Stimulated activated CD4-positive, alpha-beta T cell treated with anti-CD3 and anti-CD28 coated beads, Interleukin-15, amount 100 ng/mL, for 48 hours (primary cell): ENCODE measurements at places on chromosomes 3 and 15.

DNA sequence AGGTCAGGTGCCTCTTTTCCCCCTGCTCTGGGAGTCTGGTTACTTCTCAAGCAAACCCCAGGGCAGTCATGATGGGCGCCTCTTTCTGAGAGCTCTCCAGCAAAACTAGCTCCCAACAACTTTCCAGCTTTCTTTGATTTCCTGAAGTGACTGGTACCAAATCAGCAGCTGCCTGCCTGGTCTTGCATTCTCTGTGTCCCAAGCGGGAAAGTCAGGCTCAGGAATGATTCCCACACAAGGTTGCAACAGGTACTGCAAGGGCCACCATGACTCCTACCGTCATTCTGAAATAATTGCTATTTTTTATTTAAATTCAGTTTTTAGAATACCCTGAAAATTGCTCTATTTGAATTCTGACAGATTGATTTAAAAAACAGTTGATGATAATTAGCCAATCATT is 658.7 kb downstream of the SQOR start:
- no peak for DNase-seq

GRCh38 chr3:74842649-74843048 is 228.2 kb upstream of the CNTN3 start:
- DNase-seq, result no peak

GRCh38 chr3:177329854-177330253 is 132.6 kb upstream of the TBL1XR1 start:
- no peak for DNase-seq

DNA sequence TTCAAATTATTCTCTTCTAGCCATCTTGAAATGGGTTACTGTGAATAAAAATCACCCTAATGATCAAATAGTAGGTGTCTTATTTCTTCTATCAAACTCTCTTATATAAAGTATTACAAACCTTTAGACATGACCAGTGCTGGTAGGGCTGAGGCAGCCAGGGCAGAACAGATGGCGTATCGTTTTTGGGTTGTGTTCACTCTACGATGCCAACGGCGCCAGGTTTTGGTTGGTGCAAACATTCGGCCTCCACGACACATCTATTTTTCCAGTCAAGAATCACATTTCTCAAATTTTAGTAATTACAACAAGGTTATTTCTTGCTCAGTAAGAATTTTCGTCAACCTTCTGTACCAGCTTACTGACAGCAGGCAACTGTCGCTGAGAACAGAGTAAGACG is 2.2 kb downstream of the RPL4 start:
- no peak for DNase-seq

GRCh38 chr3:48410205-48411040 is 19.5 kb downstream of the PLXNB1 start:
- no peak for DNase-seq

DNA sequence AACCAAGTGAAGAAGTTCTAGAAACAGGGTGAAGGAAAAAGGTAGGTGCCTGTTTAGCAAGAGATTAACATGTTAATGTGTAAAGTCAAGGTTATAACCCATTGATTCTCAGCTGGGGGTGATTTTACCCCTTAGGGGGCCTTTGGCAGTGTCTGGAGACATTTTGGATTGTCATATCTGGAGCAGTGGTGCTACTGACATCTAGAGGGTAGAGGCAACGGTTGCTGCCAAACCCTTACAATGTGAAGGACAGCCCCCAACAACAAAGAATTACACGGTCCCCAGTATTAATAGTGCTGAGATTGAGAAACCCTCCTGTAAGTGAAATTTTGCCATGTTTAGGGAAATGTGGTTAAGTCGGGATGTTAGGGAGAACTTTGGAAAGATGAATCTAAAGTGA is 74.7 kb downstream of the CRYBG3 start:
- no peak for DNase-seq

GRCh38 chr3:43214616-43215015 is 71.7 kb upstream of the SNRK start:
- no peak for DNase-seq

DNA sequence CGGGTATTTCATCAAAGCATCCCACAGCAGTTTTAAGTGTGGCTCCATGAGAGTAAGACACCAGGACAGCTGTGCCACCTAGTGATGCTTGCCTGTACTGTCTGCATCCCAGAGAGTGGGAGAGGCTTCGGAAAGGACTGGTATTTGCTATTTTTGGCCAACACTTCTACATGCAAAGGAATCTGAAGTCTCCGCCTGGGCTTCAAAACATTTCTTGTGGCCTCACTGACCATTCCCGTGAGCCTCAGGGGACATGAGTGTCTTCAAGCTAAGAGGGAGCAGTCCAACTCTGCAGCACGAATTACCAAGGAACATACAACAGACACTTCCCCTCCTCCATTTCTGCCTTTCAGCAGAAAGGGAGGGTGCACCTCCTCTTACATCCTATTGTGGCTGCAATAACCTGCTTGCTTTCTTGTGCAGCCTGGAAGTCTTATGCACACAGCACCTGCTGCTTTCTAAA is 177.5 kb downstream of the RORA start:
- no peak for DNase-seq

DNA sequence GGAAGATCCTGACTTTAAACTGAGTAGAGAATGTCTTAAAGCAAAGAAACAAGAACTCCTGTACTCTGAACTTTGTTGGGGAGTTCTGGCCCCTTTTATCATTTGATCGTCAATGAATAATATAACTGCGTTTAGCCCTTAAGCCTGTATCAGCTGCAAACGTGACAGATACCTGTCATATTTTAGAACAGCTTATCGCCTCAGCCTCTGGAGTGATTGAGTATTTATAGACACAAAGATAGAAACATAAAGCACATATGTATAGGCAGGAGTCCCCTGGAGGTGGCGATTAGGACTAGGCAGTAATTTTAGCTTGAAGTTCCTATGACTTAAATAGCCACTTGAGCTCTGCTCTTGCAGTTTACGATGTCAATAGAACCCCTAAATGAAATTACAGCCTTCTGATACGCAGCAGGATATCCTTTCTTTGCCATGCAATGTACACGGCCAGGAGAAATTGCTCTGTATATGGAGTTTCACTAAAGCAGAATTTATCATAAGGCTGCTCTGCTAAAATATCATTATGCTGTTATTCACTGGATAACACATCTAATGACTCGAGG is 321.8 kb downstream of the TIGIT start:
- DNase-seq, result no peak

GRCh38 chr15:68842958-68843357 is 22.3 kb upstream of the ANP32A start:
- DNase-seq, result no peak

- DNase-seq, result no peak
These were observed 192.4 kb upstream of the IL12A start for GRCh38 chr3:159796226-159796625.

GRCh38 chr3:31743331-31744089 is 210.8 kb downstream of the STT3B start:
- DNase-seq, result no peak

DNA sequence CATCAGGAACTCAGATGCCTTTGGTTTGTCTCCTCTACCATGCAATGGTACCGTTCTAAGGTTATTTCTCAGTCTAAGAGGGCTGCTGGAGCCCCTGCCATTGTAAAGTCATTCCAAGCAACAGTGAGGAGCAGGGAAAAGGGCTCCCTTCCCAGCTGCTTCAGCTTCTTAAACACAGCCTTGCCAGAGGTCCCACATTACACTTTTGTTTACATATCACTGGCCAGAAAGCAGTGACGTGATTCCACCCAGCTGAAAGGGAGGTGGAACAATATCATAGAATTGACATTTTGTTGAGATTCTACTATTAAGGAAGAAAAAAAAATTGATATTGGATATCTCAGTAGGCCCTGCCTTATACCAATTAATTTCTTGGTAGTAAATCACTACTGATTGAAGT is 194.6 kb downstream of the SUCLG2 start:
- no peak for DNase-seq

- no peak for DNase-seq
These were observed 95.3 kb downstream of the SLC49A4 start for GRCh38 chr3:122890077-122890719.

DNA sequence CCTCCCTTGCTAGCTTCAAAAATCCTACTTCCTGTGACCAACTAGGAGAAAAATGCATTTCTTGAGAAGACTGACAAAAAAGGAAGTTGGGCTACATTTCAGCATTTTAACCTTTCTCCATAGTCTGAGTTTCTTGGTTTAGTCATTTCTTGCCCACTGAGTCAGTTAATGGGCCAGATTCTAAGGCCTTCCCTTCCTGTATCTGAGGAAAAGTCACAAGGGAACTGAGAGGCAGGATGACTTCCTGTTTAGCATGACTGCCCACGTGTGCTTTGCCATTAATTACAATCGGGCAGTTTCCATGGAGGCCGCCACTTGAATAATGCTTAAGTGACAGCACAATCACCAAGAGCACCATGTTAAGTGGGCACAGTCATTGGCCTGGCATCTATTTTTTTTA is 794.4 kb upstream of the LMCD1 start:
- DNase-seq, result no peak

- DNase-seq, result no peak
These were observed 27.6 kb downstream of the C2CD4A start for GRCh38 chr15:62094388-62094787.

DNA sequence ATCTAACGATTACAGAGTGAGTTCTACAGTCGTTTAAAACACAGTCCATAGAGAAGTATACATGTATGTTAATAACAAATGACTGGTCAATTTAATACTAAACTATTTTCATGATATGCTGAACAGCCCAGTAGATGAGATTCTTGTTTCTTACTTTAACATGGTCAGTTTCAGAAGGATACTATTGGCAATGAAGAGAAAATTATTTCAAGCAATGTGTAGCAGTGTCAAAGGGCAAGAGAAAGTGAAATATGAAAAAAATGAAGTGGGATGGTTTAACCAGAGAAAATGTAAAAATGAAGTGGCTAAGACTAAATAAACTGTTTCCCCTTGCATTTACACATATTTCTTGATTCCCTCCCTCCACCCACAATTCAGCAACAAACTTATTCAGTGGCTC is 192.1 kb upstream of the TTC14 start:
- no peak for DNase-seq

GRCh38 chr3:34646911-34647460 is 848.6 kb downstream of the PDCD6IP start:
- no peak for DNase-seq

DNA sequence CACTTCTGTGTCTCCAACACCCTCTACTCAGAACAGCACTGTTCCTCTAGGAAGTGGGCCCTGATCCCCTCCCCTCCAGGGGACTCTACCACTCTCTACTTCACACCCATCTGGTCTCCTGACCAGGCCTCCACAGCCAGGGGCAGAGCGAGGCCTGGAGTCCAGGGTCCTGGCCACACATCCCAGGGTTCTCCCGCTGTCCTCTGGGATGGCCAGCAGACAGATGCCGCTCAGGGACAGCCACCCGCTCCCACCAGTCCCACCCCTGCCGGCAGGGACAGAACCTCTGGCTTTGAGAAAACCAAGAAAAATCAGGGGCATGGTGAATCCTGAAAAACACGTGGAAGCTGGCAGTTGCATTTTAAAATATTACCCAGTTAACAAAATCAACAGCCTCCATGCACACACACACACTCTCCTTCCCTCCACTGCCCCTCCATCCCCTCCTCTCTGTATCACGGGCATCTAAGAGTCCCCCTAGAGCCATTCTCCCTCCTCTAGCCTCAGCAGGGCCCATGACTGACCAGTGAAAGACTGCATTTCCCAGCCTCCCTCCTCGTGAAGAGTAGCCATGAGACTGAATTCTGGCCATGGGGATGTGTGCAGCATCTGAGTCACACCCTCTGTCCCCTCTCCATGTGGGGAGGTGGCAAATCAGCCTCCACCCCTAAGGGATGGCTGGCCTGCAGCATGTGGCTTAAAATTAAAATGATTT is 32.1 kb upstream of the IQSEC1 start:
- DNase-seq, result no peak

GRCh38 chr15:49248291-49248690 is 78.2 kb downstream of the GALK2 start:
- DNase-seq, result no peak

GRCh38 chr3:72724070-72724469 is 124.2 kb downstream of the SHQ1 start:
- DNase-seq, result no peak

GRCh38 chr3:136068708-136069107 is 103.2 kb downstream of the PPP2R3A start:
- no peak for DNase-seq

DNA sequence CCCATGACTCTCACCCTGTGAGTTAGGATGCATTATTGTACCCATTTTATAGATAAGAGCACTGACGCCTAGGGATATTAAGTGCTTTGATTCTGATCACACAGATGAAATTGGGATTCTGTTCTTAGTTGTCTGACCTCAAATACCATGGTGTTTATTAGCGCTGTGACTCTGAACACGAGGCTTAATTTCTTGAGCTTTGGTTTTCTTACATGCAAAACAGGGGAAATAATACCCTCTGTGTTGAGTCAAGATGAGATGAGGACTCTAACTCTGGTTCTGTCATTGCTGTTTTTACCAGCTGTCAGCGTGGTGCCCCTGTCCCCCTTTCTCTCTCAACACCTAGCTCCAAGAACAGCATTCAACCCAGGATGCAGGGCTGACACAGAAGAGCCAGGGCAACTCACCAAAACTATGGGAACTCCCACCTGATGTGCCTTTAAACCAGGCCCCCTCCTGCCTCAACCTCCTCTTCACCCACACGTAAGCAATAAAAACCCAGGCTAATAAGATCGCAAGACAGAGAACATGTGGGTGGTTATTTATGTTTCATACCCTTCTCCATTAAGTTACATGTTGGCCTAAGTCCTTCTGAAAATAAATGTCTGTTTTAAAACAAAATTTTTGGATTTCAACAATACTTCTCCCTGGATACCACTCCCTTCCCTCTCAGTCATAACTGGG is 100.1 kb upstream of the SPATA12 start:
- no peak for DNase-seq

GRCh38 chr3:169564883-169565282 is 98.6 kb downstream of the MECOM start:
- no peak for DNase-seq

GRCh38 chr15:25424073-25424472 is 14.8 kb downstream of the UBE3A start:
- no peak for DNase-seq

DNA sequence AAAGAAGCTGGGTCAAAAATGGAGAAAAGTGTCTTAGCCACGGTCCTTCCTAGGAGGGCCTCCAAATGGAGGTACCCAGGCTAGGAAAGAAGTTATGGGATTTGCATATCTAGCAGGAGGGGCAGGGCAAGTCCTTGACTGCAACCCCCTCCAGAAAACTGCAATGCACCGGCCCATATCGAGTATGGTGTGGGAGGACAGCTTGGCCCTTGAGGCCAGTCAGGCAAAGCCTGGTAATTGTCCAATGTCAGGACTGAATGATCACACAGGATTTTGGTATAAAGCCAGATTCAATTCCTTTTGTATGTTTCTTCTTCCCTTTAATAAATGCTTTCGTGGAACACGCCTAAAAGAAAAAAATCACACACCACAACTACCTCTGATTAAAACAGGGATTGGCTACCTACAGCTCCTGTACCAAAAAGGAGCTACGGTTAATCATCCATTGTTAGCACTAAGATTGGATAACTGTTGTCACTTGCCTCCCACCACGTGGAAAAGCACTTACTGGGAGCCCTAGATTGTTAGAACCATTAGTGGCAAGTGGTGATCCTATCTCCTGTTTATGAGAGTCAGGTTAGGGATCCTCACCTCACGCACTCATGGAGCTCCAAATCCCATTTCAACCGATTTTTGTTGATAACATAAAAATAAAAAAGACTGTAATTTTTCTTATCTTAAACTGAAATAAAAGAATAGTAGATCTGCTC is 1.2 kb downstream of the ZNF770 start:
- DNase-seq, result no peak

- DNase-seq, result no peak
These were observed 33.9 kb downstream of the PLD1 start for GRCh38 chr3:171776411-171776810.

GRCh38 chr3:28042707-28043106 is 198.7 kb upstream of the CMC1 start:
- DNase-seq, result no peak

- DNase-seq, result no peak
These were observed 1.1 kb upstream of the WWTR1 start for GRCh38 chr3:149658744-149659497.
